ENCODE measurements at places on chromosomes 1 and 21.

GRCh38 chr1:99986656-99987225 lies 16.9 kb downstream of the SLC35A3 start:
- DNase-seq: no peak

GRCh38 chr1:245195398-245195797 lies 40.6 kb downstream of the KIF26B start:
- DNase-seq: peak; percentile 58

- DNase-seq: no peak
Measured at GRCh38 chr1:229191066-229191674, 79.7 kb upstream of the RAB4A start.

- no peak for DNase-seq
Measured at GRCh38 chr1:159341736-159342135, 39.6 kb downstream of the FCER1A start.

DNA sequence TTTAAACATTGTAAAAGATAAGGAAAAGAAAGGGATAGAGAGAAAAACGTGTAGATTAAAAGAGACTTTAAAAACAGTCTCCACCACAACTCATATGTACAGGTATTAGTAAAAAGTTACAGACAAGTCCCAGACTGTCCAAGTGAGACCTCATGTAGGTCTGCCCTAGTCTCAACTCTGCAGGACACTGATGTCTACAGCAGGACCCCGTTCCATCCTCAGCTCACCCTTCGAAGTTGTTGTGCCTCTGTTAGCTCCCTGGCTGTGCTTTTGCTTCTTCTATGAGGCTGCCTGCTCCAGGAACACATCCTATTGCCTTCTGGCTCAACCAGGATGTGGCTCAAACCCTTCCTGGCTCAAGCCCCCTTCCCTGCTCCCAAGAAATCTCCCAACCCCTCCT lies 72.9 kb upstream of the FBXO28 start:
- no peak for DNase-seq

- no peak for DNase-seq
Measured at GRCh38 chr1:225461533-225462428, 33.9 kb upstream of the LBR start.

- no peak for DNase-seq
Measured at GRCh38 chr1:32321712-32322291, 14.2 kb downstream of the MARCKSL1 start.

DNA sequence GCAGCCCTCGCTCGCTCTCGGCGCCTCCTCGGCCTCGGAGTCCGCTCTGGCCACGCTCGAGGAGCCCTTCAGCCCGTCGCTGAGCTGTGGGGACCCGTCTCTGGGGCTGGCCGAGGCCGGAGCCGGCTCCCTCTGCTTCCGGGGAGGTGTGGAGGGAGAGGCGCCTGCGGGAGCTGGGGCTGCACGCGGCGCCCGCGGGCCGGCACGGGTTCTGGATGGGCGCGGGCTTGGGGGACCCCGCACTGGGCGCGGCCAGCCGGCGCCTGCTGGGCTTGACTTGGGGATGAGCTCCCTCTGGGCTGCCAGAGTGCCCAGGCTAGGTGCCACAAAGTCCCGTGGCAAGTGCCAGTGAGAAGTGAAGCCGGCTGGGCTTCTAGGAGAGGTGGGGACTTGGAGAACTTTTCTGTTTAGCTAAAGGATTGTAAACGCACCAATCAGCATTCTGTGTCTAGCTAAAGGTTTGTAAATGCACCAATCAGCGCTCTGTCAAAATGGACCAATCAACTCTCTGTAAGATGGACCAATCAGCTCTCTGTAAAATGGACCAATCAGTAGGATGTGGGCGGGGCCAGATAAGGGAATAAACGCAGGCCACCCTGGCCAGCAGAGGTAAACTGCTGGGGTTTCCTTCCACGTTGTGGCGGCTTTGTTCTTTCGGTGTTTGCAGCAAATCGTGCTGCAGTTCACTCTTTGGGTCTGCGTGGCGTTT lies 20.2 kb downstream of the EXOC8 start:
- peak; percentile 5 for DNase-seq

DNA sequence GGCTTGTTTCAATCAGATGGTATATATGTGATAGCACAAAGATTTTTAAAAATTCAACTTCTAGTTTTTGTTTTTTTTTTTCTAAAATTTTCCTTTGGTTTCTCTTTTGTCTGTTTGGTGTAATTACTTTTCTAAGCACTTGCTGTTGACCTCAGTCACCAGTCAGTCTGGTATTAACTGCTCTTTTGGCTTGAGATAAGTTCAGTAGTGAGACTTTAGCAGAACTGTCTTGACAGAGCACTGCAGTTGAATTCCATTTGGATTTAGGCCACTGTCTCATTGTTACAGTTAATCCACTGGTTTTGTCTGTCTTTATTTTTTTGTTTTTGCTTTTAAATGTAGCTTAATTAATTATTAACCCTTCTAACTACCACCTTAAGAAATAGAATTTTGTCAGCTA lies 36.2 kb downstream of the OSBPL9 start:
- no peak for DNase-seq

DNA sequence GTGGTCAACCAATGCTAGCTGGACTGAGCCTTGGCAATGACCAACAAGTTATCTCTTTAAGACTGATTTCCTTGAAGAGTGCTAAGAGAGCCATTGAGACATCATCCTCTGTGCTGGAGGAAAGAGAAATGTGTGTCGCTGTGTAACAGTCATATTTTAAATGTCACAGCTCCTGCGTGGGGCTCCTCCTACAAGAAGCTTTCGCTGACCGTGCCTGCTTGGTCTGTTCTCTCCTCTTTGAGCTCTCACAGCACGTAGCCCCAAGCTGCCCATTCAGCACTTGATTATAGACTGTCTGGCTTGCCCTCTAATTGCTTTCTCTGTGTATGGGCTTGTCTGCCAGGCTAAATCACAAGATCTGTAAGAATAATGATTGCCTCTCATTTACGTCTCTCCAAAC lies 221.3 kb downstream of the FOXD2 start:
- DNase-seq: no peak

- no peak for DNase-seq
Measured at GRCh38 chr1:247368490-247369145, 37.0 kb upstream of the ZNF496 start.

GRCh38 chr1:61322008-61322744 lies 239.8 kb downstream of the NFIA start:
- DNase-seq: no peak

- DNase-seq: peak; percentile 90
Measured at GRCh38 chr1:158124999-158125398, 55.7 kb upstream of the CD1D start.

- DNase-seq: no peak
Measured at GRCh38 chr1:230012741-230013140, 54.3 kb upstream of the GALNT2 start.

All from WERI-Rb-1 (cell line).